Left colon (tissue), 2 donors: ENCODE measurements at places on chromosomes 4 and X.
A peak's percentile ranks its signal among the peaks of the same experiment; 100 is the strongest.

GRCh38 chr4:25002681-25003080, 28.1 kb downstream of the LGI2 start:
- no peak for DNase-seq

DNA sequence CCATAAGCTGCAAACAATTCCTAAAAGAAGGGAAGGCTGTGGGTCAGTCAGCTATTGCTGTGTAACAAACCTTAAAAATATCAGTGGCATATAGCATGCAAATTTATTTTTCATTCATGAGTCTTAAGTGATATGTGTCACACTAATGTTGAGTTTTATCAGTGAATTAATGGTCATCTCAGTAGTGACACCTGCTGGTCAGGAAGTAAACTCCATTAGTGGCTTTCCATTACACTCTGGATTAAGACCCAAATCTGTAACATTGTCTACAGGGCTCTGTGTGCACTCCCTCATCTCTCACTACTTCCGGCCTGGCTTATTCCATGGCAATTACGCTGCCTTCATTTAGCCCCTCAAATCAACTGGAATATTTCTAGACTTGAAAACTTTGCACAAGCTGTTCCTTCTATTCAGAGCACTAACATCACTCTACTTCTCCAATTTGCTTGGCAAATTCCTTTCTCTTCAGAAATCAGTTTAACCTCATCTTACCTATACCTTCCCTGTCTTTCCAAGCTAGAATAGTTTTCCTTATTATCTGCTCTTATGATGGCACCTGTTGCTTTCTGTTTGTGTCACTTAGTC, 217.3 kb upstream of the TAPT1 start:
- no peak for DNase-seq

DNA sequence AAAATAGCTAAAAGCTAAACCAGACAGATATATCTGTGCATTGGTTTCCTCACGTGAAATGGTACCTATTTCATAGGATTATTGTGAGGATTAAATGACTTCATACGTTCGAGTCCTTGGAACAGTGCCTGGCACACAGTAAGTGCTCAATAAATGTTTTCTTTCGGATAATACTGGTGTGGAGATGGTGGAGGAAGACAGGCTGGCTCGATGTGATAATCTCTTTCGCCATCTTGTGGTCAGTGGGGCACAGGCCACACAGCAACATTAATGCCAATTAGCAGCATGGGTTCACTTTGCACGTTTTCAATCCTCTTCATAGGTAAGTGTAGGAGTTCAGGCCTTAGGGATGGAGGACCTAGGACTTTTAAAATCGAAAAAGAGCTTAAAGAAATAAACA, 9.3 kb downstream of the PAGE4 start:
- peak; percentile 14 for DNase-seq

GRCh38 chr4:14607001-14607400, 395.3 kb upstream of the CPEB2 start:
- DNase-seq = no peak

- DNase-seq = no peak
Measured at GRCh38 chr4:141038428-141038827, 94.8 kb downstream of the RNF150 start.

DNA sequence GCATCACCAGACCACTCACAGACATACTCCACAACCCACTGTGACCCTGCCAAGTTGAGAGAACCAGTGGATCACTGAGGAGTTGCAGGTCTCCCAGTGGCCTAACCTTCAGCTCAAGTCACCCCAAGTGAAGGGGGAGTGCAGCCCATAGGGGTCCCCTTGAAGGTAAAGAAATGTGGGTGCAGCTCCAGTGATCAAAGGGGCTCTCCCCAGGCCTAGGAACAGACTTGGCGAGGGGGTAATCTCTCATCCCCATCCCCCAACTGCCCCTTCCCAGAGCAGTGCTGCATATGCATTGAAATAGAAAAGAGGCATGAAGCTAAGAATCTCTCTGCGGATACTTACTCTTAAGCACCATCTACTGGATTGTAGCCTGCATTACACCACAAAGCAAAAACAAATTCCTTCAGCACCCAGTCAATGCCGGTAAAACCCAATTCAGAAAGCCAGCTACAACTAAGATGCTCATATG, 27.0 kb downstream of the MAGEE1 start:
- DNase-seq = no peak

DNA sequence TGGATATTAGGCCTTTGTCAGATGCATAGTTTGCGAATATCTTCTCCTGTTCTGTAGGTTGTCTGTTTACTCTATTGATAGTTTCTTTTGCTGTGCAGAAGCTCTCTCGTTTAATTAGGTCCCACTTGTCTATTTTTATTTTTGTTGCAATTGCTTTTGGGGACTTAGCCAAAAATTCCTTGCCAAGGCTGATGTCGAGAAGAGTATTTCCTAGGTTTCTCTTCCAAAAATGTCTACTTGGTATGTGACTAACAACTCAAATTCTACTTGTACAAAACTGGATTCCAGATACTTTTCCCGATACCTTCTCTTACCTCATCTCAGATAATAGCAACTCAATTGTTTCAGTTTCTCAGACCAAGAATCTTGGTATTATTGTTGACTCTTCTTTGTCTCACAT, 142.4 kb upstream of the GLRA2 start:
- DNase-seq = no peak

DNA sequence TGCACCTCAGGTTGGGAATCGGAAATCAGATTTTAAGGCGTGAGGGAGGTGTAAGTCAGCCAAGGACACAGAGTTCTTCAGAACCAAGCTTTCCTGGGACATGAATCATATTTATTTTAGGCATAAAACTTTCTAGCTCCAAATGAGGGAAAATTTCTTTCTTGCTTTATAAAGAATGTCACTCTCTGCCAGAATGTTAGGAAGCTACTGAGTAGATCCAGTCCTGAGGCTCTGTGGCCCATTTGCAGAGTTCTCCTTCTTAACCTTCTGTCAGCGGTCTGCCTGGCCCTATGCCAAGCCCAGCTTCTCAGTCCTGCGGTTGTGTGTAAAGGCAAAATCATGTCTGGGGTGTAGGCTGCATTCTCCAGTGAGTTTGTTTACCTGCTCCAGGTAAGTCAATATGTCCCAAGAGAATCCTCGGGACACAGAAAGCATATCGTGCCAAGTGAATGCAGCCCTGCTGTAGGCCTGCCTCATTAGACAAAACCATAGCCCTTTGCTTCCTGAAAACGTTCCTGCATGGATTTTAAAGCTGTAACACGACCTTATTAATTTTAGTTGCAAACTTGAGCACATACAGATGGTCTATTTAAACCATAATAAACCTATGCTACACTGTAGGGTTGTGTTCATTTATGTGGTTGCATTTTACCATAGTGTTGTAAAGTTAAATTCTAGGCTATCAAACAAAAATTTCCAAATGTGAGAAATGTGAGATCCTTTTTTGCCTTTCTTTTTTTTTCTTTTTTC, 29.2 kb upstream of the CCNI start:
- DNase-seq = peak; percentile 55

DNA sequence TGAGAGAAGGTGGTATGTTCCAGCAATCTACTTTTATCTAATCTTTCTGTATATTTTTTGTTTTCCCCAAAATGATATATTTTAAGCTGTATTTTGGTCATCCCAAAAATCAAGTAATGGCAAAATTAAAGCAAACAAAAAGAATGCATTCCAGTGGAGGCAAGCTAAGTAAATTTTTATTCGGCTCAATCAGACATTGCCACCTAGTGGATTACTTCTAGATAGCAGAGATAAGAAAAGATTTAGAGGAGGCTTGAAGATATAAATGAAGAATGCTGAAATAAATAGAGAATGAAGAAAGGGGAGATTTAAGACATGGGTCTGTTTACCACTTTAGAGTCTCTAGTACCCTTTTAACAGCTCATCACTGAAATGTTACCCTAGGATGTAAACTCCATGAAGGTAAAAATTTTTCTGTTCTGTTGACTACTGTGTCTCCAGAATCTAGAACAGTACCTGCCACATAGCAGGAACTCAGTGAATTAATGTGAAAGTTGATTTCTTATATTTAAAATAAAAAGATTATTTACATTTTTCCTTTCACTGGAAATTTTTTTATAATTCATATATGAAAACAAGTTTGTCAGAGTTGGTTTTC, 110.9 kb upstream of the ANK2 start:
- DNase-seq = no peak

DNA sequence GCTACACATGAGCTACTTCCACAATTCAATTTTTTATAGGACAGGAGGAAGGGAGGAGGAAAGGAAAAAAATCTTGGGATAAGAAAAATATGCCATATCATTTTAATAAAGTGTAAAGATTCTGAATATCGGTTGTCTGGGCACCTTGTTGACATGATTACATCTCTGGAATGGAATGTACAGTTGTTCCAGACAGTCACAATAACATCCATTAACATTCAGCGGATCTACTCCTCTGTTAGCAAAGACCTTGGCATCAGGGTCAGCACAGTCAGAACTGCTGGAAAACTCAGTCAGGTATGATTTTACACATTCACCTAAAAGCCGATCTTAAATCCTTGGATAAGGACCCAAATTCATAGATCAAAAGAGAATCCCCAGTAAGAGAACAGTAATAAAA, 85.4 kb upstream of the ARMCX2 start:
- no peak for DNase-seq

DNA sequence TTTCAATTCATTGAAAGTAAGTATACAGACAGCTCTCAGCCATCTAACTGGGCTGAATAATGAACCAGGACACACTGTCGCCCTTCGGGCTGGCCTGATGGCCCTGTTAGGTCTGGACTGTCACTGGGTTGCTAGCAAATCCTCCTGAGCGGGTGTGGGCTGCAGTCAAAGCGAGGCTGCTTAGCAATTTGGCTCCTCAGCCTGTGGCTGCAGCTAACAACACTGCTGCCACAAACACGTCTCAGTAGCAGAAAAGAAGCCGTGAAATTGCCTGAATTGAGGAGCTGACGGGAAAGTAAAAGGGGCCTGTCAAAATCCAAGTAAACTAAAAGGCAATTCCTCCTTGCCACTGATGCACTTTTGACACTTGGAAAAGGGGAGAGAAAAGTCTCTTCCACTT, 72.8 kb downstream of the SMIM20 start:
- DNase-seq = no peak

- no peak for DNase-seq
Measured at GRCh38 chr4:11650801-11651596, 222.3 kb upstream of the HS3ST1 start.

- DNase-seq = no peak
Measured at GRCh38 chrX:2538031-2538757, 37.4 kb upstream of the DHRSX start.

- no peak for DNase-seq
Measured at GRCh38 chrX:42771506-42772335, 6.2 kb downstream of the PPP1R2C start.

GRCh38 chrX:41732260-41732659, 8.3 kb downstream of the GPR82 start:
- DNase-seq = no peak

DNA sequence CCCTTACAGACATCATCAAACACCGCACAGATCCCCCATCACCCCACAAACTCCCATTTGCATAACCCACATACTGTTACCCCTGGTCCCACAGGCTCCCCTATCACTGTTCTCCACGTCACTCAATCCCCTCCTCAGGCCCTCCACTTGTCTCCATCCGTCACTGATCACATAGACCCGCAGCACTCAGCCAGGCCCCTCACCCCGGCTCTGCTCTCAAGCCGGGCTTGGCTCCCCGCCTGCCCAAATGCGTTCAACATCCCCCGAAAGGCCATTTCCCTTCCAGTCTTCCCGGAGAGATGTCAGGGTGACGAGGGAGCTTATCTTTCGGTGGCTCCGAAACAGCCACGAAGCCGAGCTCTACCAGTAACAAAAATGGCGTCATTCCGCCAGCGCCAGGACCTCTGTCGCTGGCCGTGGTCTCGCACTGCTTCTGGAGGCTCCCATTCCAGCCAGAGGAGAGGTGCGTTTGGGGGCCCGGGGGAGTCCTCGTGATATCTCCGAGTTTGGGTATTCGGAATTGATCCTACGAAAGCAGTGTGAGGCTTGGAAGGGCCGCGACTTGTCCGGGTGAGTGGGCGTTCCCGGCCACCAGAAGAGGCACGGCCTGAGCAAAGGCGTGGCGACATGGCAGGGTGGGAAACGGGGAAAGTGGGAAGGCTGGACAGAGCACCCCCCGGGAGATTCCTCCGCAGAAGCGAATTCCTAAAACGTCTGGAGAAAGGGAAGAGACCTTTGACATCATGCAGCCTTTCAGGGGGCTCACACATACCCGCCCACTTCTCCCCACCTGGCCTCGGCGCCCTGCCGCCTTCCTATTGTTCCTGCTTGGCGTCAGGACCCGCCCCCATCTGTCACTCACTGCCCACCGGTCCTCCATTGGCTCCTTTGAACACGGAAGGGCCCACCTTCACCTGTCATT, at the start of gene ZNF630:
Gene ZNF630 (minus strand): TSS at position 577 of the 922 bp plus-strand sequence. CDS start 4,754 bp downstream, outside the sequence.
- DNase-seq = peak; percentile 86

GRCh38 chr4:133866328-133866699, 335.3 kb downstream of the PABPC4L start:
- no peak for DNase-seq

- no peak for DNase-seq
Measured at GRCh38 chrX:23344904-23345271, 10.2 kb downstream of the PTCHD1 start.

GRCh38 chr4:77347351-77347966, 190.5 kb downstream of the CCNG2 start:
- peak; percentile 26 for DNase-seq

DNA sequence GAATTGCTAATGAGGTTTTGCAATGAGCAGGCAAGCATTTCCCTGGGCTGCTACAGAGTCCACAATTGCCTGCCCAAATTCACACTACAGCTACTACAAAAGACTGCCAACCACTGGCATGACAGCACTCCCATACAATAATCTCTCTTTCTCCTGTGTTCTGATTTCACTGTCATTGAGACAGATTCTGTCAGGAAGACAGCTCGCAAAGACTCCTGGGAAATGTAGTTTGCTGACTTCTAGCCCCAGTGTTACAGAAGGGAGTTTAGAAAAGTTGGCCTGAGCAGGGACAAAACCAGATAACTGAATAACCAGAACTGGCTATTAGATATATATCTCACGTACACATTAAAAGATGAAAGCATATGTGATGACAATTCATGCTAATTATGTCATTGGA, 1231.3 kb upstream of the PRKX start:
- no peak for DNase-seq

- DNase-seq = no peak
Measured at GRCh38 chr4:110195561-110196205, 2.7 kb downstream of the ELOVL6 start.

DNA sequence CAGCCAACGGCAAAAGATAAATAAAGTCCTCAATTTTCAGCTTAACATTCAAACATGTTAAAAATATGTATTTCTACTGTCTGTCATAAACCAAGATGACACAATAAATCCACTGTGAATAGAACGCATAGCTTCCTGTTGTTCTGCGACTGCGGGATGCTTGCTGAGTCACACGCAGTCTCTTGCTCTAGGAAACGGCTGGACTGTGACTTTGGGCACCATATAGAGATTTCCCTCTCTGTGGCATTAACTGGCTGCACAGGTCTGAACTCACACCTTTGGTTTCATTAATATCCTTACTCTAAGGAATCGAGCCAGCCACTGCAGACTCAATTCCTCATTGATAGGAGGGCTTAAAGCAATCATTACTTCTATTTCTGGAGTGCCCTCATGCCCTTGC, 8.4 kb downstream of the BEND4 start:
- DNase-seq = no peak
